ENCODE measurements at places on chromosomes 3 and 15. TPM values are rescaled to one million over a fixed set of nuclear protein-coding genes. Genes with fewer than 3 reads are reported as not detected.

GOLGA8R gene
- total RNA-seq = 3.1 TPM

GP5 gene
- not detected for total RNA-seq

PLIN1 gene
- 2.1 TPM for total RNA-seq

SMCO1 gene
- total RNA-seq = 75.5 TPM

MYRIP gene
- 1.3 TPM for total RNA-seq

AAGAB gene
- total RNA-seq = 25.5 TPM

LTK gene
- total RNA-seq = 0.32 TPM

ARHGEF26 gene
- total RNA-seq = 2.3 TPM

ENTPD3 gene
- total RNA-seq = 0.45 TPM

MYH15 gene
- 0.35 TPM for total RNA-seq

TGM4 gene
- not detected for total RNA-seq

PPP1R14D gene
- not detected for total RNA-seq

PRR20G gene
- not detected for total RNA-seq

FOXL2 gene
- total RNA-seq = not detected

HTR3E gene
- not detected for total RNA-seq

DNA sequence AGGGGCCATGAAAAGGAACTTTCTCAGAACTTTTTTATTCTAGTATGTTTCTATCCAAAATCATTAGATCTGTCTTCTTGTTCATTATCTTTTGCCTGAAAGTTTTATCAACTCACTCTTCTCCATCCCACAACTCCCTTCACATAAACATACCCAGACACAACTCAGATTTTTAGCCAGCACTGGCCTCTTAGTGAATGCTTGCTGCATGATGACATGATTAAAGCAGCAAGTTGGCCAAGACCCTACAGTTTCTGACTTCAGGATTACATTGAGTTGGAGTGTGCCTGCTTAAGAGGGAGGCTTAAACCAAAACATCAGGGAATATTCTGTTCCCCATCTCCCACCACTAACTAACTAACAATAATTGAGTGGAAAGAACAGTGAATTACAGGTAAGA lies 38.1 kb downstream of the PLSCR2 start:
- DNase-seq = no peak

- DNase-seq = no peak
These were observed 390 bp downstream of the STARD5 start for GRCh38 chr15:81323559-81323943.

DNA sequence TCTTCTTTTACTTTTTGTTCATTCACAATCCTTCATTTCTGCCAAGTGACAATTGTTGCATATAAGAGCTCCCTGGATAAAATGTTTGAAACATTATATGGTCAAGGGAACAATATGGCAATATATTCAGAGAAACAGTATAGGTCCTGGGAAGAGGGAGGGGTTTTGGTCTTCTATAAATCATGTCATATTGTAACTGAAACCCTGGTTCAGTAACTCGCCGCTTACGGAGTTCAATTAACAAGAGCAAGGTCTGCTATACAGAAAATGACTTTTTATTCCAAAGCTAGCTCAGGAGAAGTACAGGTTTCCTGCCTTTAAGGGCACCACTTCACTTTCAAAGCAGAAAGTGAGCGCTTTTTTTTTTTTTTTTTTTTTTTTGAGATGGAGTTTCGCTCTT lies 522.1 kb upstream of the TGFBR2 start:
- DNase-seq = no peak

- no peak for DNase-seq
These were observed 13.9 kb upstream of the PAQR9 start for GRCh38 chr3:142977399-142977728.

- no peak for DNase-seq
These were observed 66.6 kb upstream of the PAQR5 start for GRCh38 chr15:69232144-69232543.

- no peak for DNase-seq
These were observed 55.2 kb upstream of the SMAD6 start for GRCh38 chr15:66646799-66647198.

DNA sequence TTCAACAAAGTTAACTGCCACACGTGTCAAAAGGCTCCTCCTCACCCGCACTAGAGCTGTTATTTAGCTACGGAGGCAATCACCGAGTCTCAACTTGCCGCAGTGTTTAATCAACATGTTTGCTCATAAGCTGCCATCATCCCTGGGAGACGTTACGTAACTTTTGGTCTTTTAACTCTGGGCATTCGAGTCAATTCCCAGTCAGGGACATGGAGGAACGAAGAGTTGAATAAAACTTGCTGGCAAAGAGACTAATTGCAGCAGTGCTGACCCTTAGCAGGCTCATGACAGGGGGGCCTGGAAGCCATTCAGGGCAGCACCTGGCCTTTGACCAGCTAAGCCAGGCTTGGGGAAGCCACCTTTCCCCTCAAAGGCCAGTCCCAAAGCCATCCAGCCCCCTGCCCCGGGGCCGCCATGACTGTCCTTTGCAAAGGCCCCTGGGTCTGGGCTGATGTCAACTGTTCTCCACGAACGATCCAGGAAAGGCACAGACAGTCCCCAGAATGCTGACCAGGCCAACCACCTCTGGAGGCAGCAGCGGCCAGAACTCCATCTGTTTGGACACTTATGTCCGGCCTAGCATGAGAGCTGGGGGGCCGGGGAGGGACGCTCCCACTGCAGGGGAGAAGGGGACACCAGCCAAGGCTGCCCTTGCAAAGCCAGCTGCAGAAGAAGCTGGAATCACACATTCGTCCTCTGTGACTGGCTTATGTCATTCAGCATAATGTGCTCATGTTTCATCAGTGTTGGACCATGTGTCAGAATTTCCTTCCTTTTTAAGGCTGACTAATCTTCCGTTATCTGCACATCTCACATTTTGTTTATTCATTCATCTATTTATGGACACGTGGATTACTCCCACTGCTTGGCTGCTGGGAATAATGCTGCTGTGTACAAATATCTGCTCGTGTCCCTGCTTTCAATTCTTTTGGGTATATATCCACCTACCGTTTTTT lies 43.7 kb downstream of the PCSK6 start:
- peak; percentile 83 for DNase-seq

GRCh38 chr3:171874879-171875278 lies 31.7 kb downstream of the TMEM212 start:
- DNase-seq = no peak

GRCh38 chr15:56832125-56832524 lies 86.3 kb upstream of the TCF12 start:
- DNase-seq = peak; percentile 78

- no peak for DNase-seq
These were observed 13.2 kb downstream of the C3orf22 start for GRCh38 chr3:126545544-126545943.

DNA sequence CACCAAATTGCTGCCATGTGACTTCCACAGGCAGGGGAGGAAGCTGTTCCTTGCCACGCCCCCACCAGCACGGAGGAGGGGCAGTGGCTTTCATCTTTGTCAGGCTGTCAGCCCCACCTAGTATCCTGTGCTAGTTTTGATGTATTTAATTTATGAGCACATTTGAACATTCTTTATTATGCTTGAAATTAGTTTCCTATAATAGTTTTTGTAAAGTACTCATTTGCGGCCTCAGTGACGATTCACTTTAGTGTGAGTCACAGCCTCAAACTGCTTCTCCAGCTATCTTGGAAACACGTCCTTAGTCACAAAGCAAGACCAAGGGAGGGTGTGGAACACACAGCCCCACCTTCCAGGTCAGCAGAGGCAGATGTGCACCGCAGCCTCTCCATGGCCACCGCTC lies 239.9 kb upstream of the ATP10A start:
- DNase-seq = no peak

DNA sequence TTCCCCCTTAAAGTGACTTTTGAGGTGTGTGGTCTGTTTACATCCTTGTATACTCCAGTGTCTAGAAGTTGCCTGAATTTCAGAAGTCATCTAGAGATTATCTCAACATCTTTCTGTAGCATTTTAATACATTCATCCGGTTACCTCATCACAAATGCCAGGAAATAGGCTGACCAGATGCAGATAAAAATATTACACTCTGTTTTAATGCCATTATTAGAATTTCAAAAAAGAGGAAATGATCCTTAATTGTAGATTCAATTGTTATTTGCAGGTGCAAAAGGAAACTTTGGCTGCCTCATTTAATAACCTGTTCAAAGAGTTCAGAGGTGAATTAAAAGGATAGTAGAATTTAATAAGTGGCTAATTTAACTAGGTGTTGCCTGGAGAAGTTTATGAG lies 290.9 kb downstream of the C3orf38 start:
- no peak for DNase-seq

- DNase-seq = no peak
These were observed 530.6 kb upstream of the IL12A start for GRCh38 chr3:159458010-159458409.

GRCh38 chr3:139647866-139648435 lies 29.8 kb downstream of the NMNAT3 start:
- no peak for DNase-seq

- no peak for DNase-seq
These were observed 38.2 kb upstream of the ACP3 start for GRCh38 chr3:132279030-132279429.

DNA sequence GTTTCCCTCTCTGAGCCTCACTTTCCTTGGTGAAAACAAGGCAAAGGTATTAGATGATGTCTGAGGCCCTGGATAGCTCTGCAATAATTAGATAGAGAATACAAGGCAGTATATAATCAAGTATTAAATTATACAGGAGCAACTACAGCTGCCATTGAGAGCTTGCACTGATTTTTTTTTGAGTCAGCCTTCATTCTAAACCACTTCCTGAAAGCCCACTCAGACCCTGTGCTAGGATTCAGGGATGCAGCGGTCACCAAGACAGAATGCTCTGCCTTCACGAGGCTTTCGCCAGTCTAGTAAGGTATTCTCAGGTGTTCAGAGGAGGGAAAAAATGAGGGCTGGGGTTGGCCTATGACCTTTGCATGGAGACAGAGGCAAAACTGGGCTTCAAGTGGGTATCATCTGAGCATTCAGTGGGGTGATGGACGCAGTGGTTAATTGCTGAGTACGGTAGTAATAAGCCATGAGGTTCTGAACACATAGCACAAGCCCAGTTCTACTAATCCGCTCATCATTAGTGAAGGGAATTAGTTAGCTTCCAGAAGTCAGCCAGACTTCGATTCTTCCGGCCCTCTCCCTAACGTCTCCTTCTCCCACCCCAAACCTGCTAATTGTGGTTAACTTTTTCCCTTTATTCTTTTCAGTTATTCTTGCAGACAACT lies 3.6 kb downstream of the VGLL4 start:
- no peak for DNase-seq

Data from heart left ventricle (tissue), 16 donors.